Activated CD4-positive, alpha-beta T cell treated with anti-CD3 and anti-CD28 coated beads for 4 hours (primary cell): ENCODE measurements at places on chromosomes 7 and 10.
A peak's percentile ranks its signal among the peaks of the same experiment; 100 is the strongest.

GRCh38 chr10:69334302-69335062 lies 56.2 kb downstream of the HK1 start:
- DNase-seq, result no peak

GRCh38 chr7:110541962-110542361 lies 549.0 kb upstream of the LRRN3 start:
- no peak for DNase-seq

GRCh38 chr10:30430544-30431298 lies 3.3 kb upstream of the MAP3K8 start:
- no peak for DNase-seq

DNA sequence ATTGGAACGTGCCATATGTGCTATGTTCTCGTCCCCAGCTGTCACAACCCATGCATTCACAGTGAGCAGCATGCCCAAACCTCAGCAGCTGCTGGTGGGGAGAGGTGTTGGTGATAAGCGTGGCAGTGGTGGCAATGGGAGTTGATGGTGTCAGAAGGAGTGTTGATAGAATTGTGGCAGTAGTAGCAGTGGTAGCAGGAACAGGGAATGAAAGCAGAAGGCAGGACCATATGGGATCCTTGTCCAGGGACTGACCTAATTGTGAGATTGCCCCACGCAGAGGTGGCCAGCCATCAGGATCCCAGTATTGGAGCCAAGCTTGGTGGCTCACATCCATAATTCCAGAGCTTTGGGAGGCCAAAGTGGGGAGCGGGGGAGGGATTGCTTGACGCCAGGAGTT lies 276.3 kb downstream of the GALNT17 start:
- no peak for DNase-seq

GRCh38 chr10:80188713-80189112 lies 16.6 kb downstream of the ANXA11 start:
- DNase-seq, result no peak

DNA sequence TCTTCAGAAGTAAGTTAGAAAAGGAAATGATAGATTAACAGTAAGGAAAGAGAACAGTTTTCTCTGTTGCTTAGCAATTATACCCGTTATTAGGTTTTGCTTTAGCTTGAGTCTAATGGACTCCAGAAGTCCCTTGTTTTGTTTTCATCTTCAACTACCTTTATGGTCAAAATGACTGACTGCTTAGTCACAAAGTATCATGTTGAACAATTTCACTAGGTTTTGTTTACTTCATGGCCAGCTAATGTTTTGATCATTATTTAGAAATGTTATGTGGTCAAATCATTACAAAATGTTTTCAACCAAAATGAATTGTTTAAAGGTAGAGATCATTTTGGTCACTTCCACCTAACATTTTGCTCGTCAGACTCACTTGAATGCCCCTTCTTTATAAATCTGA lies 1.9 kb downstream of the UBN2 start:
- no peak for DNase-seq

- no peak for DNase-seq
These were observed 95.3 kb downstream of the KAT6B start for GRCh38 chr10:74921744-74922143.

- no peak for DNase-seq
These were observed 248.2 kb downstream of the SKAP2 start for GRCh38 chr7:26616235-26616634.

GRCh38 chr10:113681533-113682470 lies 2.1 kb downstream of the CASP7 start:
- no peak for DNase-seq

- DNase-seq, result no peak
These were observed 237.8 kb downstream of the KIAA1217 start for GRCh38 chr10:24446739-24447138.

GRCh38 chr7:32204361-32205018 lies 134.3 kb upstream of the PDE1C start:
- DNase-seq, result no peak

- no peak for DNase-seq
These were observed 21.4 kb downstream of the UBN2 start for GRCh38 chr7:139252451-139252850.

DNA sequence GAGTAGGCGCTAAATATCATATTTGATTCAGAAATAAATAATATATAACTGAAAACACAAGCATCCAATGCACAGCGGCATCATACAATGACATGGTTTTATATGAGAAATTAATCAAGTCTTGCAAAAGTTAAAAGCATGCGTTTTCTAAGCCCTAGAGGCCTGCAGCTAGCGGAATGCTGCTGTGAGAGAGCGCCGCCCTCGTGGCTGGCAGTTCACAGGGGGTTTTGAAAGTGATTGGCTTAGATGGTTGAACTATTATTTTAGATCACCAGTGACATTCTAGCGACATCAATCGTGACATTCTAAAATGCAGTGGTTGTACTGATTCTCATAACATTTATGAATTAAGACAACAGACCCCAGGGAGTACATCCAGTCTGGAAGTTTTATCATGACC lies 235.2 kb upstream of the MGMT start:
- no peak for DNase-seq

DNA sequence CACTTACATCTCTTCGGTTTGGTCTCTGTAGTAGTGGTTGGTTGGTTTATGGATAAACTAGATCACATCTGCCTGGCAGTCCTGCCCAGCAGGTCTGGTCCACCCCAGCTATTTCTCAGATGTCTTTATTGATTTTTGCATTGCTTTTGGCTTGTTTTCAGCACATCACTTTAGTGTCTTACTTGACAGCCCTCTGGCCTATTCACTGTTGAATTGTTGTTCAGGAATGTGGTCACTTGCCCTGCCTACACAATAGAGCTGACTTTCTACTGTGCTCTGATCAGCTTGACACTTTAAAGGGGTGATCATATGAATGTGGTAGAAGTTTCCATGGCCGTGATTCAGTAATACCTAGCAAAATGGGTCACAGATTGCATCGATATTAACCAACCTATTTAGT lies 719.2 kb upstream of the LRRN3 start:
- no peak for DNase-seq

DNA sequence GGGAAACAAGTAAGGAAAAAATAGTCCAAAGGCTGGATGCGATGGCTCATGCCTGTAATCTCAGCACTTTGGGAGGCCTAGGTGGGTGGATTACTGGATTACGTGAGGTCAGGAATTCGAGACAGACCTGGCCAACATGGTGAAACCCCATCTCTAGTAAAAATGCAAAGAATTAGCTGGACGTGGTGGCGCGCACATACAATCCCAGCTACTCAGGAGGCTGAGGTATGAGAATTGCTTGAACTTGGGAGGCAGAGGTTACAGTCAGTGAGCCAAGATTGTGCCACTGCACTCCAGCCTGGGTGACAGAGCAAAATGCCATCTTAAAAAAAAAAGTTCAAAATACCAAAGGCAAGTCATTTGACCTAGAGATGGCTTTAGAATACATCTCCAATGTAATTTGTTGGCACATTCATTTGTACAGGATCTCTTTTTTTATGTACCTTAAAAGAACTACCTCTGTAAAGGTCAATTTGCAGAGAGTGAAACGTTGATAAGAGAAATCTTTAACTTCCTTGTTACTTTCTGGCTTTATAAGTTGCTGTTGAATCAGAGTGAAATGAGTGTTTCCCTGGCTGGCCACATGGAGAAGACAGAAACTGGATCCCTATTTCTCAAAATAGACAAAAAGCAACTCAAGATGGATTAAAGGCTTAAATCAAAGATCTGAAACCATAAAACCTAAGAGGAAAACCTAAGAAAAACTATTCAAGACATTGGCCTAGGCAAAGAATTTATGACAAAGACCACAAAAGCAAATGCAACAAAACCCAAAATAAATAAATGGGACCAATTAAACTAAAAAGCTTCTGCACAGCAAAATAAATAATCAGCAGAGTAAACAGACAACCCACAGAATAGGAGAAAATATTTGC lies 260.7 kb downstream of the KLF6 start:
- no peak for DNase-seq

- DNase-seq, result no peak
These were observed 144.2 kb upstream of the EGR2 start for GRCh38 chr10:62960416-62960815.

DNA sequence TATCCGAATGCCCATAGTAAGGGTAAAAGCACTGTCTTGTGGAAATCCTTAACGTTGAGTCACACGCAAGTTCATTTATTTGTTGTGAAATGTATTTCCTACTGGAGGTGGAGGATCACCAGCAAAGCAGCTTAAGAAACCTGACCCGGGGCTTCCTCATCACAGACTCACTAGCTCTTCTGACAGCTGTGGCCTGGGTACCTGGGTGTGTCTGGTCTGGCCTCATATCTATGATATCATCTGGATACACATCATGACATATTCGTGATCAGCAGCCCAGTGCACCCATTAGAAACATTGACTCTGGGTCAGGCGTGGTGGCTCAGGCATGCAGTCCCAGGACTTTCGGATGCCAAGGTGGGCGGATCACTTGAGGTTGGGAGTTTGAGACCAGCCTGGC lies 8.8 kb downstream of the DRGX start:
- DNase-seq, result no peak

GRCh38 chr7:119916501-119916900 lies 356.5 kb upstream of the KCND2 start:
- DNase-seq, result no peak

GRCh38 chr10:114281461-114281860 lies 42.4 kb downstream of the VWA2 start:
- no peak for DNase-seq

- no peak for DNase-seq
These were observed 80.1 kb upstream of the CAPZA2 start for GRCh38 chr7:116782177-116782711.

DNA sequence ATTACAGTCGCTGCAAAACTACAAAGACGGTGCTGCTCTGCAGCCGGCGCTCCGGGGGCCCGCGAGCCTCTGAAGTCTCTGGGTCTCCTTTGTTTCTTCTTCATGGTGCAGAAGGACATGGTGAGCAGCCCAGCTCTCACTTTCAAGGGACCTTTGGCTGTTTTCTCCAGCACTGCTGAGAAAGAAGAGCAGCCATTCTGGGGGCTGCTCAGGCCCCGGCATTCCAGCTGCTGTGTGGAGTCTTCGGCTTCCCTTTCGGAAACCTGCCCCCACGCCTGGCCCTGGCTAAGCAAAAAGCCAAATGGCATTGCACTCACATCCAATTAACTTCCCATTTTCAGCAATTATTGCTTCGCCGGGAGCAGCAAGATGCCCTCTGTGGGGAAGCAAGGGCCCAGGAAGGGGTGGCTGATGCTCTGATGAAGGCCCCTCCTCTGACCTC lies 555.7 kb downstream of the PTPRN2 start:
- DNase-seq, result no peak

- DNase-seq, result no peak
These were observed 148.2 kb downstream of the RAPGEF5 start for GRCh38 chr7:22208799-22209198.

- DNase-seq, result no peak
These were observed 132.2 kb downstream of the PRKG1 start for GRCh38 chr10:51206500-51206899.

GRCh38 chr7:842431-843031 lies 10.3 kb downstream of the SUN1 start:
- no peak for DNase-seq

DNA sequence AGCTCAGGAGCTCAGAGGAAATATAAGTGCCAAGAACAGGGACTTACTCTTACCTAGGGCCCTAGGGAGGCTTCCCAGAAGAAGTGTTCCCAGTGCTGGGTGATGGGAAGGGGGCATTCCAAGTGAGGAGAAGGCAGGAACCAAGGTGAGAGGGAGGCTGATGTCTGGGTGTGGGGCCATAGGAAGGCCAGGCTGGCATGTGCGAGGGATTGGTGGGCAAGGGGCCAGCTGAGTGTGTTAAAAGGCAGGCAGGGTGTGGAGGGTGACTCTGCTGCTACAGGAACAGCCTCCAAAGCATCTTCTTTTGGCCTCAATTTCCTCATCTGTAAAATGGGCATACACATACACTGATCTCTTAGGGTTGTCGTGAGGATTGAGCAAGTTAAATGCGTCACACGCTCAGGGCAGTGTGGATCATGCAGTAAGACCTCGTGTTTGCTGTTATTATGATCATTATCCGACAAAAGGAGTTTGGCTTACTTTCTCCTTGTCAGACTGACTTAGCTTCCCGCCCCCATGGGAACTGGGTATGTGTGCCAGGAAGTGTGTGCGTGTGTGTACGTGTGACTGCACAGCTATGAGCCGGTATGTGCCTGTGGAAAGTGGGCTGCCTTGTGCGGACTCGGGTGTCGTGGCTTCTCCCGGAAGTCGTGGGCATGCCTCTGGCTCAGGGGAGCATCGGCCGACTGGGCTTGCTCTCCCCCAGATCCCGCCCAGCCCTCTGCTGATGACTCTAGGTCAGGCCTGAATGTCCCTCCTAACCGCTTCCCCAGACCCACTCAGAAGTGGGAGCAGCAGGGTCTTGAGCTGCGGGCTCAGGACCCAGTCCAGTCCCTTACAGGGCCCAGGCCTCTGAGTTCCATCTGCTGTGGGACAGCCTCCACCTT lies 59.6 kb downstream of the NEURL1 start:
- no peak for DNase-seq

GRCh38 chr7:93921607-93922566 lies at the start of gene GNG11:
Gene GNG11 (plus strand): TSS chr7:93921735. CDS start chr7:93922138, 403 bp downstream.
- DNase-seq, result peak; percentile 3

DNA sequence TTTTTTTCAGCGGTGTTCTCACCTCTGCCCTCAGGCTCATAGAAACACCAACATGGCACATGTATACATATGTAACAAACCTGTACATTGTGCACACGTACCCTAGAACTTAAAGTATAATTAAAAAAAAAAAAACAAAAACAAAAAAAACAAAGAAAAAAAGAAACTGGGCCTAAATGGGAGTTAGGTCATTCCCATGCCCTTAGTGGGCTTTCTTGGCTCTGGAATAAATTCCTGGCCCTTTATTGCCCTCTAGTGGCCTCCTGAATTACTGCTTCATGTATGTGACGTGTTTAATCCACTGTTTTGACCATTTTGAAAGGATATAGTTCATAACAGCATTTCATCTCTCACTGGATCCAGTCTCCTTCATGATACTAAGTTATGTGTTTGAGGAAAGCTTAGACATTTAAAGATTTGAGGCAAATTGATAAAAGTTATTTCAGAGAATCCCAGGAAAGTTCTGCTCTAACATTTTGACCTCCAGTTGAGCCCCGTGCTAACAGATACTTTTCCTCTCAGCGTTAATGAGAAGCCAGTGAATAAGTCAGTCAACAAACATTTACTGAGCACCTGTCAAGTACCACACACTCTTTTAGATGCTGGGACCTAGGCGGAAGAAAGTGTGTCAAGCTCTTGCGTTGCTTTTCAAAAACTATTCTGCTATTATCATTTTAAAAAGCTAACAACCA lies 54.7 kb upstream of the SYPL1 start:
- peak; percentile 45 for DNase-seq

DNA sequence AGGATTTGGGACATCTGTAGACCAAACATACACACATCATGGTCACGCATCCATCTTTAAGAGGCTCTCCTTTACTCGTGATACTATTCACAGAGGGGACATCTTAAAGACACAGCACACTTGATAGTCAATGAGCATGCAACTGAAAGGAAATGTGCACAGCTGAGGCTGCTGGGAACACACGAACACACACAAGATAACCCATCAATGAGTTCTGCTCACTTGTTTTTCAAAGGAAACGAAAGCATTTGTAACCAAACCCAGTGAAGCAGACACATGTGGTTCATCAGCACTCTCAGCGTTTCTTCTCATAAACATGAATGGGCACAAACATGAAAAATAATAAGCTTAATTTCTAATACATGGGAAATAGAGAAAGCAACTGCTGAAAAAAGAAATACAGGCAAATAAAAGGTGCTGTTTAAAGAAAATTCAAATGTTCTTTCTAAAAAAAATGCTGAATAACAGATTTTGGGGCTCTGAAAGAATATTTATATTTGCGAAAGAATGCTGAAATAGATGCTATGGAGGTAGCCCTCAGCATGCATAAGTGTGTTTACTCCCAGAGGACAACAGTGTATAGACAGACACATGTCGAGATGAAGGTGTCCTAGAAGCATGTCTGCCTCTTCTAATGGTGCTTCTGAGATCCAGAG lies 59.7 kb upstream of the LAMB4 start:
- DNase-seq, result no peak
